ENCODE measurements at places on chromosomes 16 and 17.

GRCh38 chr17:17227608-17228520, 9.1 kb downstream of the FLCN start:
- H3K4me3 ChIP-seq, result no peak overlapping the region
- H3K36me3 ChIP-seq, result peaks cover 48% of the 10 kb centered on the region
- no peaks in the 10 kb centered on the region for H3K27me3 ChIP-seq

- H3K4me3 ChIP-seq, result no peak overlapping the region
- no peak for DNase-seq
- H3K4me1 ChIP-seq, result no peaks in the 10 kb centered on the region
- H3K27ac ChIP-seq, result no peak overlapping the region
- no peaks in the 10 kb centered on the region for H3K36me3 ChIP-seq
Observed at GRCh38 chr17:81163051-81163695, 2.1 kb upstream of the PVALEF start.

DNA sequence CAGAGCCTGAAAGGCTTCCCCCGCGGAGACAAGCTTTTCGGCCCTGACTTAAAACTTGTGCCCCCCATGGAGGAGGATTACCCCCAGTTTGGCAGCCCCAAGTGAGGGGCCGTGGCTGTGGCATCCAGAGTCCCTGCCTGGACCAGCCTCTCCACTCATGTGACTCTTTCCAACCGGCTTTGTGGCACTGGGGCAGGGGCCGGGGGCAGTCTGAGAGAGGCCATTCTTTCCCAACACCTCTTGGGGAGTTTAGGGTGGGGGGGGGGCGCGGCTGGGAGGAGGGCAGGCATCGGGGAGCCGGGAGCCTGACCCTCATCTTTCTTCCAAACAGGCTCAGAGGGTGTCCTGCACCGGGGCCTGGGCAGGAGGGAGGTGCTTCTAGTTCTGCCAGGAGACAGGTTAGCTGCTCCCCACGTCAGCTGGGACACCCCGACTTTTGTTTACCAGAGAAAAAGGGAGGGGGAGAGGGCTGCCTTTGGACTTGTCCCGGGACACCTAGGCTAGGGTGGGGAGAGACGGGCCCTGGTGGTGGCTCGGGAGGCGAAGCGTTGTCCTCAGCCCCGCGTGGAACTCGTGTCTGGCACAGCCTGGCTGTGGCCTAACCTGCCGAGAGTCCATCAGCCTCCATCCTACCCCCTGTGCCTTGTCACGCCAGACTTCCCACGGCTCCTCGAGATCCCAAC, 7.3 kb upstream of the SERPINF1 start:
- H3K4me1 ChIP-seq, result no peaks in the 10 kb centered on the region
- no peak for DNase-seq
- H3K36me3 ChIP-seq, result no peaks in the 10 kb centered on the region
- H3K4me3 ChIP-seq, result no peak overlapping the region
- no peak overlapping the region for H3K27ac ChIP-seq

DNA sequence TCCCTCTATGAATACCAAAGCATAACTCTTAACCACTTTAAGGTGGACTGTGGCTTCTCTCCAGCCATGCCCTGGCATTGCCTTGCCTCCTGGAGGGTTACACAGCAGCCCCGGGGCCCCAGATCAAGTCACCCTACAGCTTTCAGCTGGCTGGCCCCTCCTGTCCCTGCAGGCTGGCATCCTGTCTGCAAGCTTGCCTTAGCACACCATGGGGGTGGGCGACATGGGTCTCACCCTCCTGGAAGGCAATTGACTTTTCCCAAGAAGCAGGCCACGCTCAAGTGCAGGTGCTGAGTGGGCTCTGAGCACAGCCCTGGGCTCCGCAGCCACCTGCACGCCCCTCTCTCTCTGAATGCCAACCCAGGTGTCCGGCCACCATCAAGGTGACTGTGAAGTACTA, 25.8 kb upstream of the AKTIP start:
- no peaks in the 10 kb centered on the region for H3K27me3 ChIP-seq
- DNase-seq, result no peak
- H3K36me3 ChIP-seq, result no peaks in the 10 kb centered on the region

DNA sequence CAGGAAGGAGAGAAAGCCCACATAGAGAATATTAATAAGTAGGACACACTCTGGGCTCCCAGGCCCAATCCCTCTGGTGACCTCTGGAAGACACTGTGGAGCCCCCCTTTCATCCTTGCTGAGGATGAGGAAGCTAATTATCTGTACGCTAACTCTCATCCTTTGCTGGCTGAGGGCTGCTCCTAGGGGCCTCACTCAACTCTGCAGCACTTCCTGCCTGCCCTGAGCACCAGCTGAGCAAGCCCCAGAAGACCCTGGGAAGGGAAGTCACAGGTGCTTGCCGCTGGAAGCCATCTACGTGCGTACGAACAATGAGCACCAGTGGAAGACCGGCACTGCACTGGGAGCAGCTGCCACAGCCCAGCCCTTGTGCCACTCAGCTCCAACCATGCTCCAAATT, 145.8 kb upstream of the CDH5 start:
- H3K4me1 ChIP-seq, result no peaks in the 10 kb centered on the region
- no peak overlapping the region for H3K27ac ChIP-seq
- no peak for DNase-seq
- H3K36me3 ChIP-seq, result no peaks in the 10 kb centered on the region
- no peak overlapping the region for H3K4me3 ChIP-seq

DNA sequence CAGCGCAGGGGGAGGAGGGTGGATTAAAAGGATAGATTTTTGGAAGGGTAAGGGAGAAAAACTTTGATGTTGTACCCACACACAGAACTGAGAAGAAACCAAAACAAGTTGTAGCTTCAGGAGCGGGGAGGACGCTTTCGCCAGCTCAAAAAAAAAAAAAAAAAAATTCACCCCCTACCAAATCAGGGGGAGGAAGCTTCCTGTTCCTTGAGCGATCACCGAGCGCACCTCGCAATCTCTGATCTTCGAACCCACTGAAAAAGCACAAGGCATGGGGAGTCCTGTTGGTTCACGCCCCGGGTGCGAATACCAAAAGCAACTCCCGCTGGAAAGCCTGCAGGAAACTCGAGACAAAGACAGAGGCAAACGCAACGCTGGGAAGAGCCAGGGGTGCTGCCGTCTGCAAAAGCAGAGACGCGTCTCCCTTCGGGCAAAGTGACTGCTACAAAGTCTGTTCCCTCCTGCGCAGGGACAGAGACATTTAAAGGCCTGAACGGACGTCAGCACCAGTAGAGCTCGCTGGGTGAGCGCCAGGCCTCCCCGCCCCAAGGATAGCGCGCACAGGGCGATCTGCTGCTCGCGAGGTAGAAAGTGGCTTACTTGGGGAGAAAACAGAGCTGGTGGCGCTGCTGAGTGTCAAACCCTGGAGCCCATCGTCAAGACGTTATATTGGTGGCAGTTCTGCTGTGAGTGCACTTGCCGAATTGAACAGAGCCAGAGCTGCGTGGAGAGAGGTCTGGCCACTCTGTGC, 190.4 kb downstream of the USP22 start:
- H3K36me3 ChIP-seq, result no peaks in the 10 kb centered on the region
- peaks cover 3% of the 10 kb centered on the region for H3K27me3 ChIP-seq
- H3K4me1 ChIP-seq, result no peaks in the 10 kb centered on the region
- H3K4me3 ChIP-seq, result peak overlapping the region; percentile 26
- peak; percentile 19 for DNase-seq

DNA sequence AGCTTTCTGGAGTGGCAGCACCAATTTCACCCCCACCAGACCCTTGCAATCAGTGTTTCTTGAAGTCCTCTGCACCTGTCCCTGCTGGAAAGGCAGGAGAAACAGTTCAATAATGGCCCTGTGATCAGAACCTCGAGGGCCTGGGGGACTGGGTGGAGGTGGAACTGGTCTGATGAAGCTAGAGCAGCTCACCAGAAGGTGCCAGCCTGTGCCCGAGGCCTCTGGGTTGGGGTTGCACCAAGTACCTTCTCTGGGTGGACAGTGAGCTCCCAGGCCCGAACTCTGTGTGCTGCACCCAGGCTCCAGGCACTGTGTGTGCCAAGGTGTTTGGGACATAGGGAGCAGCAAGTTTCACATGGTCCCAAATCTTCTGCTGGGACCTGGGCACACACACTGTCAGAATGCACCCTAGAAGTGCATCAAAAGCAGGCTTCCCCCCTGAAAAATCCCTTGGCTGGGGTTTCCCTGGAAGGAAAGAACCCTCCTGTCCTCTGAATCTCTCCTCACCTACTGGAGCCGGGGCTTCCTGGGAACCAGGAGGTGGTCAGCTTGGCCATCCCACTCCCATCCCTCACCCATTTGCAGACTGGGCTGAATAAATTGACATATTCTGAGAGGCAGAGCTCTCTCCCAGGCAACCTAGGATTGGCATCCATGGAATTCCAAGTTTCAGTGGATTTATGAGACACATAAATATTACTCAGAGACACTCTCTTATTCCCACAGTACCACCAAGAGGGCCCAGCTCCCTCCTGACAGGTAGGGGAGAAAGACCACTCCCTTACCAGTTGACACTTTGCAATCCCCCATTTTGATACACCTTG, 17.4 kb downstream of the CD300LG start:
- no peaks in the 10 kb centered on the region for H3K36me3 ChIP-seq
- no peak overlapping the region for H3K4me3 ChIP-seq
- no peaks in the 10 kb centered on the region for H3K4me1 ChIP-seq
- no peak for DNase-seq
- peaks cover 30% of the 10 kb centered on the region for H3K27me3 ChIP-seq
- no peak overlapping the region for H3K27ac ChIP-seq

GRCh38 chr16:56401482-56401881, 23.9 kb downstream of the AMFR start:
- no peak overlapping the region for H3K27ac ChIP-seq
- peaks cover 15% of the 10 kb centered on the region for H3K36me3 ChIP-seq
- no peaks in the 10 kb centered on the region for H3K4me1 ChIP-seq
- H3K27me3 ChIP-seq, result no peaks in the 10 kb centered on the region

- H3K4me1 ChIP-seq, result peaks cover 7% of the 10 kb centered on the region
- H3K27ac ChIP-seq, result no peak overlapping the region
- H3K4me3 ChIP-seq, result no peak overlapping the region
- H3K36me3 ChIP-seq, result peaks cover 8% of the 10 kb centered on the region
Observed at GRCh38 chr16:1938316-1938715, 4.7 kb downstream of the MSRB1 start.

DNA sequence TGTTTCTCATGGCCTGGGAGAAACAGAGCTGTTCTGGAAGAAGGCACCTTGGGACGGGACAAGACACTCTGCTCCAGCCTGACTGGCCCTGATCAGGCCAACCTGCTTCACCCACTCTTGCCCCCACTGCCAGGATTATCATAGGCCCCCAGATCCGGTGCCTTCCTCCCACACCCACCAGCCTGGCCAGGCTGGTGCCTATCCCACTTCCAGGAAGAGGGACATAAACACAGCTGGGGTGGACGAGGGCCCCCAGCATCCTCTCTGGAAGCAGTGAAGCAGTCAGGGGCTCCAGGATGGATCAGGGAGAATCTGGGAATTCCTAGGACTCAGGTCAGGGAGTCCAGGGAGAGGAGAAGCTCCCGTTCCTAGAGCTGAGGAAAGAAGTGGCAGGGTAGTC, 16.9 kb upstream of the ITGA3 start:
- H3K4me3 ChIP-seq, result no peak overlapping the region
- DNase-seq, result no peak
- H3K27ac ChIP-seq, result no peak overlapping the region
- H3K4me1 ChIP-seq, result peaks cover 31% of the 10 kb centered on the region

- no peak overlapping the region for H3K27ac ChIP-seq
- no peaks in the 10 kb centered on the region for H3K27me3 ChIP-seq
- H3K36me3 ChIP-seq, result peaks cover 22% of the 10 kb centered on the region
Observed at GRCh38 chr16:27458987-27459688, 57.2 kb downstream of the IL21R start.

- H3K27ac ChIP-seq, result no peak overlapping the region
- no peaks in the 10 kb centered on the region for H3K36me3 ChIP-seq
- peaks cover 19% of the 10 kb centered on the region for H3K4me1 ChIP-seq
- no peak overlapping the region for H3K4me3 ChIP-seq
- DNase-seq, result peak; percentile 27
Observed at GRCh38 chr17:15464231-15464985, 3.0 kb downstream of the CDRT4 start.

GRCh38 chr16:53566552-53567245, 63.7 kb upstream of the AKTIP start:
- H3K27ac ChIP-seq, result no peak overlapping the region
- no peak overlapping the region for H3K4me3 ChIP-seq
- no peaks in the 10 kb centered on the region for H3K36me3 ChIP-seq
- no peaks in the 10 kb centered on the region for H3K4me1 ChIP-seq
- H3K27me3 ChIP-seq, result no peaks in the 10 kb centered on the region

All from fibroblast of lung (primary cell).